ENCODE measurements at places on chromosomes 7 and 10. TPM values are rescaled to one million over a fixed set of nuclear protein-coding genes. Genes with fewer than 3 reads are reported as not detected.

SKIDA1 gene
- total RNA-seq: 2.9 TPM

PNLIP gene
- total RNA-seq: not detected

DNA sequence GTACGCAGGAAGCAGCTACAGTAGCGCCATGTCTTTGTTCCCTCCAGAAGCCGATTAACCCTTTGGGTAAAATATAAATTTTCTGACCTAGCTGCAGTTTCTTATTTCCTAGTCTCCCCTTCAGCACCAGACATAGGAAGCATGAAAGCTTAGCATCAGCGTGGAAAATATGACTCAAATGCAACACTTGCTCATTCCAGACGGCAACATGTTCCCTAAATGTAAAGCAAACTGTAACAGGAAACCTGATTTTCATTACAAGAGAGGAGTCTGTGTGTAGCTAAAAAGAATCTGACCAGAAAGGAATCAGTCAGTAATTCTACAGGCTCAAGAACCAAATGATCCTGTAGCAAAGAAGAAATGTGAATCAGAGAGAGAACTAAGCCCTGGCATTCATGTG, 219.2 kb downstream of the C7orf25 start:
- no peaks in the 10 kb centered on the region for H3K27me3 ChIP-seq
- no peak overlapping the region for H3K4me3 ChIP-seq
- no peaks in the 10 kb centered on the region for H3K4me1 ChIP-seq
- DNase-seq: no peak

GRCh38 chr10:103637011-103637410, 143.5 kb downstream of the NEURL1 start:
- H3K27ac ChIP-seq: no peak overlapping the region
- no peaks in the 10 kb centered on the region for H3K27me3 ChIP-seq
- H3K4me1 ChIP-seq: no peaks in the 10 kb centered on the region
- DNase-seq: no peak

GRCh38 chr10:25966844-25967243, 32.8 kb downstream of the MYO3A start:
- H3K27ac ChIP-seq: no peak overlapping the region
- H3K27me3 ChIP-seq: no peaks in the 10 kb centered on the region
- DNase-seq: no peak
- no peaks in the 10 kb centered on the region for H3K36me3 ChIP-seq

GRCh38 chr7:79293655-79294142, 159.8 kb downstream of the MAGI2 start:
- DNase-seq: no peak
- H3K36me3 ChIP-seq: no peaks in the 10 kb centered on the region
- no peak overlapping the region for H3K27ac ChIP-seq
- no peaks in the 10 kb centered on the region for H3K27me3 ChIP-seq
- H3K4me1 ChIP-seq: no peaks in the 10 kb centered on the region

- no peak for DNase-seq
- H3K4me3 ChIP-seq: no peak overlapping the region
- no peaks in the 10 kb centered on the region for H3K36me3 ChIP-seq
- H3K27me3 ChIP-seq: no peaks in the 10 kb centered on the region
Measured at GRCh38 chr10:132861884-132862461, 76.0 kb upstream of the NKX6-2 start.

GRCh38 chr7:134707663-134708378, 61.2 kb downstream of the BPGM start:
- DNase-seq: no peak
- no peaks in the 10 kb centered on the region for H3K36me3 ChIP-seq
- no peak overlapping the region for H3K27ac ChIP-seq
- no peak overlapping the region for H3K4me3 ChIP-seq

- H3K27ac ChIP-seq: no peak overlapping the region
- no peaks in the 10 kb centered on the region for H3K4me1 ChIP-seq
- no peaks in the 10 kb centered on the region for H3K36me3 ChIP-seq
- no peaks in the 10 kb centered on the region for H3K27me3 ChIP-seq
- no peak for DNase-seq
Measured at GRCh38 chr7:135834266-135834665, 85.7 kb upstream of the FAM180A start.

DNA sequence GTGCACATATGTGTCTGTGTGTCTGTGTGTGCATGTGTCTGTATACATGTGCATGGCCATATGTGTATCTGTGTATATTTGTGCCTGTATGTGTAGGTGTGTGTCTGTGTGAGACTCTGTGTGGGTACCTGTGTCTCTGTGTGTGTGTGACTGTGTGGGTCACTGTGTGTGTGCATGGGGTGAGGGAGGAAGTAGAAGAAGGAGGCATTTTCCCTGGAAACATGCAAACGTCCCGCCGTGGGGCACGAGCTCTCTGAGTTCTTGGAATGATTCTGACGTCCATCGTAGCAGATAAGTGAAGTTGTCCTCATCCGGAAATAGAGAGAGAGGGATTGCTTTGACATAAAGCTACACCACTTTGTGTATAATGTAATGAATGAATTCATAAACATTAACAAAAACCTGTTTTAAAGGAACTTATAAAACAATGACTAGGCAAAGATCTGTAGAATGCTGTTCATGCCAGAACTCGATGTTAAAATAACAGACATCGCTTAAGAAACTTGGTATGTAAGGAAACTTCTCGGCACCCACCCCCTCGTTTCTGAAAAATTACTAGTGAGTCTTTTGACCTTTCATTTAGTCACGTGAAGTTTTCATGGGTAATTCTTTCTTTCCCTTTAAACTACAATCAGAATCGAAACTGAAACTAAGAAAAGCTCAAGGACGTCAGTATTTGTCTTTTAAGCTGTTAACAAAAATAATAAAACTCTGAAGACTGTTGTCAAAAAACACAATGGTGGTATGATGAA, 43.6 kb upstream of the KLF6 start:
- no peak for DNase-seq
- no peaks in the 10 kb centered on the region for H3K36me3 ChIP-seq
- peak overlapping the region; percentile 81 for H3K27ac ChIP-seq
- H3K4me3 ChIP-seq: peak overlapping the region; percentile 62
- no peaks in the 10 kb centered on the region for H3K27me3 ChIP-seq
- H3K4me1 ChIP-seq: no peaks in the 10 kb centered on the region

Data from kidney (tissue), 22 donors.